ENCODE measurements at places on chromosomes 7 and 10. TPM values are rescaled to one million over a fixed set of nuclear protein-coding genes. Genes with fewer than 3 reads are reported as not detected.

DNA sequence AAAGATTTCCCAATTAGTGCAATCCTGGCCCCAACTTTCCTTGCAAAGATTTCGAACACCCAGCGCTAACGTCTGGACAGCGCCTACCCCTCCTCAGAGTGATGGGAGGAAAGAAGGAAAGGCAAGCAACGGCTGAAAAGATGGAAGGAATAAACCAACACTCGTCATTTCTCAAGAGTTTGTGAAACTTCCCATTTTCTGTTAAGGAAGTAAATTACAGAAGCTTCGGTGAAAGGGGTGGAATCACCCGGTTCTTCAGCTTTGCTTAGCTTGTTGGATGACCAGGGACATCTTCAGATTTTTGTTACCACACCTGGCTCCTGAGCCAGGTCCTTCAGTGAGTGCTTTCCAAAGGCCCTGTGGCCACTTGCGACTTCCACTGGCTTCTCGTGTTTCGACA, 313.1 kb downstream of the SKIDA1 start:
- no peaks in the 10 kb centered on the region for H3K36me3 ChIP-seq
- no peaks in the 10 kb centered on the region for H3K4me1 ChIP-seq
- peaks cover 2% of the 10 kb centered on the region for H3K27me3 ChIP-seq
- no peak overlapping the region for H3K4me3 ChIP-seq
- DNase-seq = no peak

GRCh38 chr7:96962221-96962885, 43.0 kb upstream of the DLX6 start:
- no peak overlapping the region for H3K4me3 ChIP-seq
- H3K4me1 ChIP-seq = no peaks in the 10 kb centered on the region
- H3K27me3 ChIP-seq = no peaks in the 10 kb centered on the region
- no peak for DNase-seq
- no peaks in the 10 kb centered on the region for H3K36me3 ChIP-seq

DNA sequence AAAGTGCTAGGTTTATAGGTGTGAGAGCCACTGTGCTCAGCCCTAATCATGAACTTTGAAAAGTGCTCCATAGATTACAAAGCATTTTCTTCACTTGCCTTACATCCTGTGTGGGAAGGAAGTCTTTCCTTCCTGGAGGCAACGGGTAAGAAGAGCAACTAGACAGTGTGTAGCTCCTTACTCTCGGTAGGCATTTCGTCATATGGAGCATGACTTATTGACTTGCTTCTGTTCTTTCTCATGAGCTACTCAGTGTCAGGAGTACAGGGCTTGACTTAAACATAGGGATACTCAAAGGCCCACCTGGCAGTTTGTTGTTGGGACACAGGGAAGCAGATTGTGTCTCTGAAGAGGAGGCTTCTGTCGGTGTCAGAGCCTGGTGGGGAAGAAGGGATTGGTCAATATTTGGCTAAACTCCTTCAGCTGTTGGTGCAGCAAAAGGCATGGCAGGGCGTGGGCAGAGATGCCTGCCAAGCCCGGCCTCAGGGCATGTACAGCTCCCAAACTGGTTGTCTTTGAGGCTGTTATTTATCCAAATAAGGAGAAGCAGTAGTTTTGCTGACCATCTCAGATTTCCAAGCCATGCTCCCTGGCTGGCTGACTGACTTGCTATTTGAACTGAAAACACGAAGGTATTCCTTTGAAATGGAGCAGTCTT, 248.9 kb downstream of the KIAA1217 start:
- H3K4me1 ChIP-seq = no peaks in the 10 kb centered on the region
- H3K36me3 ChIP-seq = no peaks in the 10 kb centered on the region
- no peaks in the 10 kb centered on the region for H3K27me3 ChIP-seq
- DNase-seq = no peak

GRCh38 chr10:94878649-94879048, 59.8 kb upstream of the CYP2C9 start:
- no peaks in the 10 kb centered on the region for H3K36me3 ChIP-seq
- DNase-seq = no peak
- H3K4me1 ChIP-seq = no peaks in the 10 kb centered on the region
- no peak overlapping the region for H3K4me3 ChIP-seq

- DNase-seq = no peak
- no peaks in the 10 kb centered on the region for H3K4me1 ChIP-seq
- H3K27ac ChIP-seq = no peak overlapping the region
- H3K36me3 ChIP-seq = no peaks in the 10 kb centered on the region
Observed at GRCh38 chr7:117809958-117810357, 63.3 kb downstream of the CTTNBP2 start.

The RAB11FIP2 gene
- 30.1 TPM for total RNA-seq

The STAG3 gene
- 5.0 TPM for total RNA-seq

DNA sequence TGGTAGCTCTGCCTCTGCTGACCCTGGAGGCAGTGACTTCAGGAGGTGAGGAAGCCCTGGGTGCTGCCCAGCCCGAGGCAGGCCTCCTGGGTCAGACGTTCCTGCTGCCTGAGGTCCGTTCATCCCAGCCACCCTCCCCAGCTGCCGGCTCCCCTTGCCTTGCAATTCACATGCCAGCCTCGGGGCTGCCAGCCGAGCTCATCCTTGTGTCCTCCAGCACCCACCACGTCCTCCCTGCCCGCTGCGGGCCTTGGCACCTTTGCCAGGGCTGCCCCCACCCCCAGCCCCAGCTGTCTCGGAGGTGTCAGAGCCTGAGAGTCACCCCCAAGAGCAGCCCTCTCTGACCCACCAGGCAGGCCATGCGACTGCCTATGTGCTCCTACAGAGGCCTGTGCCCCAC, 162.1 kb upstream of the RNF32 start:
- H3K27me3 ChIP-seq = peaks cover 5% of the 10 kb centered on the region
- H3K36me3 ChIP-seq = no peaks in the 10 kb centered on the region
- H3K4me1 ChIP-seq = peaks cover 5% of the 10 kb centered on the region
- no peak for DNase-seq

DNA sequence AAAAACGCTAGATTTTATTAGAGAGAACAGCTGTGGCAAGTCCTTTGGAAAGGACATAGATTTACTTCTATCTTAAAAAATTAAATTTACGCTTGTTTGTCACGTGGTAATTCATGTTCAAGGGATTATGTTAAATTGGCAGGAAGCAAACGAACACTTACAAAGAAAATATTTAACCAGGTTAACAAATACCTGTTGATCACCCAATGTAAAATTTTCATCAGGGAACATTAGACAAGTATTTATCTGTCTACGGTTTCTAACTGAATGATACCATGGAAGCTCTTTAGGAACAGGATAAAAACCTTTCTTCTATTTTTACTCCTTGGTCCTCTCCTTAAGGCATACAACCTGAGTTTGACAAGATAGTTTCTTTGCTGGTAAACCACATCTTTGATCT, 122.2 kb downstream of the NOC3L start:
- H3K36me3 ChIP-seq = no peaks in the 10 kb centered on the region
- no peaks in the 10 kb centered on the region for H3K4me1 ChIP-seq
- DNase-seq = no peak

DNA sequence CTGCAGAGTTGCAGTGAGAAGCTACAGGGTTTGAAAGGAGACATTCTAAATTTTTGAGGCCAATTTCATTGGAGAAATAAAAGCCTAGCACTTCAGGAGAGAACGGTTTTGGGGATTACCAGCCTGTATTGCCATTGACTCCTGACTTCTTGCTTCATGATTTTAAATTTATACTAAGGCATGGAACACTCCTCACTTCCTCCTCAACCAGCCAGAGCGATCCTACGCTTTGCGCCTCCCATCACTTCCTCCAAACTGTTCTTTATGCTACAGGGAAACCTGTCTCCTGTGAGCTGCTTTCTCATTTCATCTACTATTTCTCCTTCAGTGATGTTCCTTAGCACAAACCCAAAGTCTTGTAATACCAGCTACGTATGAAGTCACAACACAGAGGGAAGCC, 495.1 kb downstream of the SUGCT start:
- no peak overlapping the region for H3K4me3 ChIP-seq
- no peaks in the 10 kb centered on the region for H3K4me1 ChIP-seq
- DNase-seq = no peak
- H3K27ac ChIP-seq = no peak overlapping the region

DNA sequence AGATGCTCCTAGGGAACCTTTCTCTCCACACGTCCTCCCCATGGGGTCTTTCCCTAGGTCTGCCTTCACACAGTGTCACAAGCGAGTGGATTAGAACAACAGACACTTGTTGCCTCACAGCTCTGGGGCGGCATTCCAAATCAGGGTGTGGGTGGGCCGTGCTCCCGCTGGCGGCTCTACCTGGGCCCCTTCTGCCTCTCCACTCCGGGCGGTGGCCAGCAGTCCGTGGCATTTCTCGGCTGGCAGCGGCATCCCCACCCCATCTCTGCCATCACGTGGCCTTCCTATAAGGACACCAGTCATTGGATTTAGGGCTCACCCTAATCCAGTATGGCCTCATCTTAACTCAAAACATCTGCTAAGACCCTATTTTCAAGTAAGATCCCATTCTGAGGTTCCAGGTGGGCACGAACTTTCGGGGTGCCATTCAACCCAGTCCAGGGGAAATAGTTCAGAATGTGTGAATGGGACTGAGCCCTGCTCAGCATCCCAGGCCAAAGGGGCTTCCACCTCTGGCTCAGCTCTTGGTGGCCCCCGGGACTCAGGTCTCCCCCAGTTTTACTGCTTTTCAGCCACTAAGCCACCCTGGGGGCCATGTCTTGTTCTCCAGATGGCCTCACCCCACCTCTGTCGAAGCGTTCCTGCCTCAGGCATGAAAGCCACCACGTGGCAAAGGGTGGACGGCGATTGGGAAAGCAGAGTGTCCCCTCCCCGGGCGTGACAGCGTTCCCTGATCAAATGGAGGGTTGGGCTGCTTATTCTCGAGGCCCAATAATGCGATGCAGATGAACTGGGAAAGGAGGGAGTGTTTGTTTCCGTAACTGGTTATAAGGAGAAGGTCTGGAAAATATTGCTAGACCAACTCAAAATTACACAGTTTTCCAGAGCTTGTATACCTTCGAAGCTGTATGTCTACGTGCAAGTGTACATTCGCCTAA, 350.0 kb downstream of the GLRX3 start:
- H3K4me3 ChIP-seq = no peak overlapping the region
- no peak overlapping the region for H3K27ac ChIP-seq
- DNase-seq = no peak
- H3K27me3 ChIP-seq = no peaks in the 10 kb centered on the region
- no peaks in the 10 kb centered on the region for H3K36me3 ChIP-seq
- H3K4me1 ChIP-seq = no peaks in the 10 kb centered on the region

- no peak for DNase-seq
- H3K4me3 ChIP-seq = no peak overlapping the region
- no peaks in the 10 kb centered on the region for H3K27me3 ChIP-seq
- no peaks in the 10 kb centered on the region for H3K4me1 ChIP-seq
- H3K27ac ChIP-seq = no peak overlapping the region
Observed at GRCh38 chr7:41005374-41005901, 697.5 kb downstream of the INHBA start.

Data from natural killer cell (primary cell).